GM06990 (cell line): ENCODE measurements at places on chromosomes 4 and X.

DNA sequence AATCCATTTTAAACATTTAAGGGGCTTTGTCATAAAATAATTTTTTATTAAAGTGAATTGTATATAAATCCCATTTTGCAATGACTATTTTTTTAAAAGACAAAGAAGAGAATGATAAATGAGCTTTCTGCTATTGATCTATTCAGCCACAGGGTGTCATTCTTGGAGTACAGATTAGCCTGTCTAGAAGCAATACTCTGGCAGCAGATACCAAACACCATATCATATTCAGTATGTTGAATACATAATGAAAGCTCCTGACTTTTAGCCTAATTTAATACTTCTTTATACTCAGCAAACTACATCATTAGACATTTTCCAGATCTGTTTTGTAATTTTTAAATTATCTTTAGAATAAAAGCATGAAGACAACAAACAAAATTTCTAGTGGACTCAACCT is 496.3 kb downstream of the PDGFC start:
- DNase-seq: no peak

DNA sequence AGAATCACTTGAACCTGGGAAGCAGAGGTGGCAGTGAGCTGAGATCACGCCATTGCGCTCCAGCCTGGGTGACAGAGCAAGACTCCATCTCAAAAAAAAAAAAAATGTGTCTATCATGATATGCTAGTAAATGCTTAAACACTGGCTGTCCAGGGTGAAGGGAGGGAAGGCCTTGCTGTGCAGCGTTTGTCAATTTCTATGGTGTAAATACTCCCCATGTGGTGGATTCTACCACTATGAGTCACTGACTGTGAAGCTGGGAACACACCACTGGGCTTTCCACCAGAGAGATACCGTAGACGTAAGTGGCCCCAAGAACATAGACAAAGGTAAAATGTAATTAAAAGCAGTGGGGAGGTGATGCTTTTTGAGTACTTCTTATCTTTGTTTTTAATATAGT is 51.3 kb upstream of the LEF1 start:
- no peak for DNase-seq

DNA sequence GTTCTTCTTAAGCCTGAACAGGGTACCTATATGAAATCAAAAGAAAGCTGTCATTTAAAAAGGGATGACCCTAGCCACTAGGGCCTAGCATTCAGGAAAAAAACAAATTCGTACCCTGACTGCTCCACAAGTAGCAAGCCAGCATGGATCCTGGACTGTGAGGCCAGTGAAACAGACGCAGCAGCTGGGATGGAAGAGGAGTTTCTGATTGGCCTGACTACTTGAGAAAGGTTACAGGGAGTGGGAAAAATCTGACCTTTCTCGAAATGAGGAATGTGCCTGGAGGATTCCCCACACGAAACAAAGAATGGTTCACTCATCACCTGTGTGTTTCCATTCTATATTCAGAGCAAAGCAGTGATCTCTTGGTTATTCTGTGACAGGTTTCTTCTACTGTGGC is 87.6 kb upstream of the JADE1 start:
- no peak for DNase-seq

GRCh38 chrX:128287693-128288092 is 235.5 kb upstream of the ACTRT1 start:
- DNase-seq: no peak

GRCh38 chr4:139656614-139657486 is 8.8 kb upstream of the MGST2 start:
- no peak for DNase-seq

DNA sequence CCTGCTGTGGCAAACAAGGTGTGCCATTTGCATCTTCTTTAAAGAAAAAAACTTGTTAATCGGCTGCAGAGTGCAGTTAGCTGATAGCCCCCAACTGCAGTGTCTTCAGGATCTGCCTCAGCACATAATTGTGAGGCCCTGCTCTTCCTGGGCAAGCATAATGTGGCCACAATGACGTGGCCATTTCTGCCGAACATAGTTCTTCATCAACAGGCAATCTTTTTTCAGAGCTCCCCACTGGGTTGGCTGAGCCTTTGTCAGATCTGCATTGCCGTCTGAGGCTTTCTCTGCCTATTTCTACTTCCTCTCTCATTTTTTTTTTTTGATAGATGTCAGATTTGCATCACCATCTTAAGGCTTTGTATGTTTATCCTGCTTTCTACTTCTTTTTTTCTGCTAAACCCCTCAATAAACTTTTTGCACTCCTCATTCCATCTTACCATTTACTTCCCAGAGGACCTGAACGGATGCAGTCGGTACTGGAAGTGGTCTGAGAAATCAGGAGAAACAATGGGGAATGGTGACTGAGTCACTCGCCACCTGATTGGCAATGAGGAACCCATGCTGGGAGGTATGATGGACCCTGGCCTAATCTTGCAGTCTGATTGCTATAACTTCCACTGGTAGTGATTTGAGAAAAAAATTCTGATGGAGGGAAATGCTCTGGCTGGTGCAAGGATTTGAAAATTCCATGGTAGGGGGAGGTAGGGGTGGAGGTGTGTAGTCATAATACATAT is 21.2 kb upstream of the TAB3 start:
- DNase-seq: no peak

- DNase-seq: no peak
Observed at GRCh38 chr4:145782756-145783155, 102.8 kb downstream of the C4orf51 start.

GRCh38 chrX:4320436-4320947 is 607.0 kb upstream of the PRKX start:
- DNase-seq: no peak

- no peak for DNase-seq
Observed at GRCh38 chr4:73208376-73208775, 50.2 kb downstream of the ANKRD17 start.

DNA sequence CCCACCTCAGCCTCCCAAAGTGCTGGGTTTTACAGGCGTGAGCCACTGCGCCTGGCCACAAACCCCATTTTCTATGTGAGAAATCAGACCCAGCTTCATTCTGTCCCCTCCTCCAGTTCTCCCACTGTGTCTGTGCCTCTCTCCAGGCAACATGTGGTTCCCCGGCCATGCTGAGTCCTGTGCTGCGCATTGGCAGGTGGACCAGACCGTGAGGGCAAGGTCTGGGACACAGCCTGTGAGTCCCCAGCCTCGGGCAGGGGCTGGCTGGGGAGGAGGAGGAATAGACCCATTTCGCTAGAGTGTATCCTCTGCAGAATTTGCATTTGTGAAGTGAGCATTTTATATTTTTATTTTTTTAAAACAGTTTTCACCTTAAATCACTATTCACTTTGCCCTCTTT is 21.5 kb upstream of the CLDN24 start:
- no peak for DNase-seq

DNA sequence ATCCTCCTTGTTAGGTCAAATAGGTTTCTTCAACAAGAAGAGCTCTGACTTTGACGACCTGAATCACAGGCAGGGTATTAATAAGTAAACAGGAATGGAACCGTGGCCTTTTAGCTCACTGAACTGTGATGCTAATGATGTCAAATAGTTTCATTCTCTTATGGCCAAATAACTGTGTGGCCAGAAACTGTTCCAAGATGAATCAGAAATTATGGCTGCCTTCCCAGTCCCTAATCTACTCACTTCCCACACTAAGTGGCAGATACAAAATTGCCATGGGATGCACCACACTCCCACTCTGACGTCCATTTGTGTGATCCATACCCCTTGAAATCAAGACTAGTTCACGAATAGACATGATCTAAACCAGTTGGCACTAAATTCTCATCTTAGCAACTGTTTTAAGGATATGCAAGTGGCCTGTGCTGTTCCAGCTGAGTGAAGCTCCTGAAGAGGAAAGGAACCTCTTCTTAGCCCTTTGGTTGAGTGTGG is 455.4 kb downstream of the IL15 start:
- no peak for DNase-seq

DNA sequence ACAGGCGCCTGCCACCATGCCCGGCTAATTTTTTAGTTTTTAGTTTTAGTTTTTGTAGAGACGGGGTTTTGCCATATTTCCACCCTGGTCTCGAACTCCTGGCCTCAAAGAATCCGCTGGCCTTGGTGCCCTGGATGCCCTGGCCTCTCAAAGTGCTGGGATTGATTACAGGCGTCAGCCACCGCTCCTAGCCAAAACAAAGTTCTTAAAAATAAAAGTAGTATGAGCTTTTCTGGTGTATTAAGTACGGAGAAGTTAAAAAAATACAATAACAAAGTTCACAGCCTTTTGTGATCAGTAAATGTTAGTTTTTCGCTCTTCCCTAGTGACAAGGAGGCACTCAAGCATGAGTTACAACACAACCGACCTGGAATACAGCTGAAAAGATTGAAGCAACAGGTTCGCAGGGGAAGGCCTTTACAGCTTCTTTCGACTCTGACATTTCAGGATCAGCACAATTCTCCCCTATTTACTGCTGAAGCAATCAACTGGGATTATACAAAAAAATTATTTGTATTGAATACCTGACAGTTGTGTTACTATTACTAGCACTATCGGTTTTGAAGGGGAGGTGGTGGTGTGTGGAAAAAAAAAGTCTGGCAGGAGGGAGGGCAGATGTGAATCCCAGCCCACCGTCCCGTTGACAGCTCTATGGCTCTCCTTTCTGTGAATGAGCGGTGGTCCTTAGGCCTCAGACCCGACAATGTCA is 893 bp upstream of the METAP1 start:
- no peak for DNase-seq

DNA sequence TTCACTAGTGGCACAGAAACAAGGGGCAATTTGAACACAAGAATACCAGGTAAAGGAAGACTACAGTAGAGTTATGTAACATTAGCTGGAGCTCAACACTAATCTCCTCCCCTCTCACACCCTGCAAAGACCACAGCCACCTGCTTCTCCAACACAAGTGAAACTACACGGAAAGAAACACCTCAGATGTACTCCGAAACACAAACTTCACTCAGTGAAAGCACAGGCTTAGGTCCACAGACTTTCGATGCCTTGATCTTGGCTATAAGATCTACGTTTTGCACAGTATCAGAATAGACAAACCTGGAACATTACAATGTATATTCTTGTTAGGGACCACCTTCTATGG is 7.6 kb downstream of the ACSL1 start:
- no peak for DNase-seq

DNA sequence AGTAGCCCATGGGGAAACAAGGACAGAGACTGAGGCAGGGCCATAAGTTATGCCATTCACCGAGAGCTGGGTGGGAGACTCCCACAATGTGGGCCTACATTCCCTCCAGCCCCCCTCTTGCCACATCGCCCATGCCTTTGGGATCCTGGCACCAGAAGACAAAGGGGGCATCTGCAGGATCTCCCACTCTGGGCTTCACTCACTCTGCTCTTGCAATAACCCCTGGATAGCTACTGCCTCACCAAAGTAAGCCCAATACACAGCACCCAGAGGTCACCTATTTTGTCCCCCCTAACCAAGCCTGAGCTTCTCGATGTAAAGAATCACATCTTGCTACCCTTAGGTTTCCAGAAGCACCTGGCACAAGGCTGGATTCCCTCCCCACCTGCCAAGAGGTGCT is 741 bp upstream of the RTL5 start:
- no peak for DNase-seq

- no peak for DNase-seq
Observed at GRCh38 chr4:85951099-85951498, 408.8 kb downstream of the MAPK10 start.

DNA sequence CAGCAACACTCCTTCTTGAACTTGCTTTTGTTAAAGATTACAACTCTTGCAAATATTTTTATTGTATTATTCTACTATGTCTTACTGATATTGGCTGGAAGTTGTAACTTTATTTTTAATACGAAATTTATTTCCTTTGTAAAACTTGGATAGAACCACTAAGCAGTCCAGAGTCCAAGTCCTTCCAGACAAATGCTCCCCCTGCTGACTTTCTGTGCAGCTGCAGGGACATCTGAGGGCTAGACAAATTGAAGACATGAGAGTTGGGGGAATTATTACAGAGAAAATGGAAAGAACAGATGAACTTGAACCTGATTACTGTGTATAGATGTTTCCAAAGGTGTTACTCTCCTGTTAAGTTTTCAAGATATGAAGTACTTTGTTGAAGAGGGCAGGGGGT is 238.8 kb downstream of the GRIA3 start:
- DNase-seq: no peak

- DNase-seq: no peak
Observed at GRCh38 chr4:174401471-174402130, 117.9 kb downstream of the CEP44 start.

DNA sequence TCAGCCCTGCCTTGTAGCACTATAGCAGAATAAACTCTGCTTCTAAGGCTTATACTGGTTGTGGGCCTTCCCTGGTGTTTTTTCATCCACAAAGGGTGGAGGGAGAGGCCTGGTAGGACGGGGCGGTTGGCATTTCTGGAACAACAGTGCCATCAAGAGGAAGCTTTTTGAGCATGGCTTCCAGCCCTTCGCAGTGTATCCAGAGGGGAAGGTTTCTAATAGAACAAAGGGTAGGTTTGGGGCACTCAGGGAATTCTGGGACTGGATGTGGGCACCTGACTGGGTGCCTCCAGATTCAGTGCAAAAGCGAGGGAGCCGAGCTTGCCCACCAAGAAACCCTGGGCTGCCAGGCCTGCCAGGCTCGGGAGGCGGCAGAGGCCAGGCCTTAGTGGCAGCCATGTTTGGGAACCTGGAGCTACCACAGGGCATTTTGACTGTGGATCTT is 229.6 kb upstream of the AGTR2 start:
- DNase-seq: peak; percentile 72

DNA sequence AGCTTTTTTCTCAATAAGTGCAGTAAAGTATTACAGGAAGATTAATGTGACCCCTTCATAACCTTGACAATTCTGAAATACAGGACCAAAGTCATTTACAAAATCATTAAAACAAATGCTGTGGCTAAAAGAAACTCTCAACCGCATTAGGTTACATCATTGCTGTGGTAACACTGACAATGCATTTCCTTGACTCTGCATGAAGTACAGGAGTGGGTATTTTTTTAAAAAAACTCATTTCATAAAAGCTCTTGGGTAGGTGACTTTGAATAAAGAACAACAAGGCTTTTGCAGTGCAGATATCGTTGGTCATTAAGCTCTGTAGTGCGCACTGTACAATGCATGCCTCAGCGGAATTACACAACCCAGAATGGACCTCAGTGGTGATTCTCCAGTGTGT is 23.4 kb upstream of the XK start:
- DNase-seq: no peak

DNA sequence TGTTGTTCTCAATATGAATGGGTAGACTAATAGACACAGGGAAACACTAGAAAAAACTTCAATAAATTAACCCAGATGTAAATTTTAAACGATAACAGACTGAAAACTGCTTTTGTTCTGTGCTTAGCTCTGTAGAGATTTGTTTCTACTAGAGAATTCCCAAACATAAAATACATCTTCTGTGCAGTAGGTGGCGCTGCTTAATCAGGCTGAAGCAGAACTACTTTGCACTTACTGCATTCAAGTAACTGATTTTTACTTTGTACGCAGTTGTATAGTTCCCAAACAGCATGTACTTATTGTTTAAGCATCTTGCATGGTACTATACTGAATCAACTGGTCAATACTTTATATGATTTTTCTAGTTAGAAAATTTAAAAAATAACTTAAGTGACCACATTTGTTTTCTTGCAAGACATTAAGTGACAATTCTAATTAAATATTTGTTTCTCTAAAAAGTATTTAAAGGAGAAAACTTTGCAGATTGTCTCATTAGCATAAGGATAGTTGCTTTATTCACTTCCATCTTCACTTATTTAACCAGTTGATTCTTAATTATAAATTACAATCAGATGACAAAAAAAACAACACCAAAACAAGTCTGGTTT is 490.6 kb downstream of the IL15 start:
- peak; percentile 24 for DNase-seq
